GM20000 (cell line): ENCODE measurements at places on chromosomes 11 and 22.

DNA sequence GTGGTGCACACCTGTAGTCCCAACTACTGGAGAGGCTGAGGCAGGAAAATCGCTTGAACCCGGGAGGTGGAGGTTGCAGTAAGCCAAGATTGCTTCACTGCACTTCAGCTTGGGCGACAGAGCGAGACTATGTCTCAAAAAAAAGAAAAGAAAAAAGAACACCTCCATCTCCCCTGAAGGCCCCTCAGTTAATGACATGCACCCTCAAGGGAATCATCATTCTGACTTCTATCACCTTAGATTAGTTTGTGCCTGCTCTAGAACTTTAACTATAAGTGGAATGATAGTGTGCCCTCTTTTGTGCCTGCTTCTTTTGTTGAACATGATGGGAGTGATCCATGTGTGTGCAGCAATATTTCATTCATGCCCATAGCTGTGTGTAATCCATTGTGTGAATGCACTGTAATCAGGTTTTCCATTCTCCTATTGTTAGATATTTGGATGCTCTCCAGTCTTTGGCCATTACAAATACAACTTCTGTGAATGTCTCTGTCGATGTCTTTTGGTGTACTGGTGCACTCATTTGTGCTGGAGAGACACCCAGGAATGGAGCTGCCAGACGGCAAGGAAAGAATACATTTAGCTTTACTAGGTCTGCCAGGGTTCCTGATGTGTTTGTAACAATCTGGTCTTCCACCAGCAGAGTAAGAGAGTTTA, 883 bp upstream of the VPREB3 start:
- DNase-seq, result peak; percentile 4

DNA sequence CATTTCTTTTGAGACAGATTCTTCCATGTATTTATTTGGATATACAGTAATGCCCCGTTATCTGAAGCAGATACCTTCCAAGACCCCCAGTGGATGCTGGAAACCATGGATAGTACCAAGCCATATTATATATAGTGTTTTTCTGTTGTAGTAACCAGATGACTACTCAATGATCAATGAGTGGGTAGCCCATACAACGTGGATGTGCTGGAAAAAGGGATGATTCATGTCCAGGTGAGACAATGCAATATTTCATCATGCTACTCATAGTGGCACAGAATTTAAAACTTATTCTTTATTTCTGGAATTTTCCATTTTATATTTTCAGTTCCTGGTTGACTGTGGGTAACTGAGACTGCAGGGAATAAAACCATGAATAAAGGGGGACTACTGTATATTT, 427.5 kb downstream of the METTL15 start:
- no peak for DNase-seq

GRCh38 chr11:110028921-110029320, 64.3 kb upstream of the ZC3H12C start:
- no peak for DNase-seq

DNA sequence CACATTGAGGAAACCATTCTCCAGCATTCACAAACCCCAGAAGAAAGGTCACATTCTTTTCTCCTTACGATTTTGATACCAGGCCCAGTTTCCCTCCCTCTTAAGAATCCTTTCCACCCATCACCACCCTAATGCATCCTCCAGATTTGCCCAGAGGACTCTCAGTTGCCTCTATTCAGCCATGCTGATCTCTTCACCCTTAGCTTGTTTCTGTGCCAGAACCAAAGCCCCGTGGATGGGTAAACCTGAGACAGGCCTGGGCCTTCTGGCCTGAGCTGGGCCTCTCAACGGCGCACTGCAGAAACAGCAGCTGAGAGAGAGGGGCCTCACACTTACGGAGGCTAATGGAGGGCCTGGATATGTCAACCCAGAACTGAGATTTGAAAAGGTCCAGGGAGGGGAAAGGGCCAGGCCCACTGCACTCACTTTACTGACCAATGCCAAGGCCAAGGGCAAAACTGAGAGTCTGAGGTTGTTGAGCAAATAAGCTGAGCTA, 32.2 kb upstream of the OAF start:
- DNase-seq, result no peak

DNA sequence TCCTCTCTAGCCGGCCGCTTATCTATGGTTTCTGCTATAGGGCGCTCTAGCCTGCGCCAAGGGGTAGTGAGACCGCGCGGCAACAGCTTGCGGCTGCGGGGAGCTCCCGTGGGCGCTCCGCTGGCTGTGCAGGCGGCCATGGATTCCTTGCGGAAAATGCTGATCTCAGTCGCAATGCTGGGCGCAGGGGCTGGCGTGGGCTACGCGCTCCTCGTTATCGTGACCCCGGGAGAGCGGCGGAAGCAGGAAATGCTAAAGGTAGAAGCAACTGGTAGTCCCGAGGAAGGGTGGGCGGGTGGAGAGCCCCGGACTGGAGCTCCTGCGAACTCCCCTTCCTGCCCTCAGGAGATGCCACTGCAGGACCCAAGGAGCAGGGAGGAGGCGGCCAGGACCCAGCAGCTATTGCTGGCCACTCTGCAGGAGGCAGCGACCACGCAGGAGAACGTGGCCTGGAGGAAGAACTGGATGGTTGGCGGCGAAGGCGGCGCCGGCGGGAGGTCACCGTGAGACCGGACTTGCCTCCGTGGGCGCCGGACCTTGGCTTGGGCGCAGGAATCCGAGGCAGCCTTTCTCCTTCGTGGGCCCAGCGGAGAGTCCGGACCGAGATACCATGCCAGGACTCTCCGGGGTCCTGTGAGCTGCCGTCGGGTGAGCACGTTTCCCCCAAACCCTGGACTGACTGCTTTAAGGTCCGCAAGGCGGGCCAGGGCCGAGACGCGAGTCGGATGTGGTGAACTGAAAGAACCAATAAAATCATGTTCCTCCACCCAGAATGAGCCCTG, at the start of the genes LBHD1 and UQCC3:
Gene LBHD1, minus strand, starts transcription at position 660 of the 782 bp plus-strand sequence. CDS start 2,236 bp downstream, outside the sequence.
Gene UQCC3, plus strand, starts transcription at position 66 of the 782 bp plus-strand sequence. Its CDS starts 73 bp downstream, at position 139.
- peak; percentile 86 for DNase-seq

GRCh38 chr22:50260801-50261614, 475 bp downstream of the MAPK12 start:
- peak; percentile 83 for DNase-seq

DNA sequence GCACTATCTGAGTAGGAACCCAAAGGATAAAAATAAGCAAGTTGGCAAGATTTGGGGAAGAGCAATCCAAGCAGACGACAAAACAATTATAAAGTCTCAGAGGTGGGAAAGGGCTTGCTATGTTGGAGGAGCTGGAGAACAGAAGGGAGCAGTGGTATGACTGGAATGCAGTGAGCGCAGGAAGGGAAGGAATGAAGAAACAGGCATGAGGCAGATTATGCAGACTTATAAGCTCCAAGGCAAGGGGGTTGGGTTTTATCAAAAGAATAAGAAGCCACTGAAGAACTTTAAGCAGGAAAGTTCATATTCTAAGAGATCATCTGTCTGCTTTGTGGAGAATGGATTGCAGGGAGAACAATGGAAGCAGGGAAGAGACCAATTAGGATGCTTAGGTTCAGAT, 31.7 kb downstream of the PGM2L1 start:
- DNase-seq, result no peak

GRCh38 chr22:47433627-47434026, 671.2 kb downstream of the TBC1D22A start:
- no peak for DNase-seq

DNA sequence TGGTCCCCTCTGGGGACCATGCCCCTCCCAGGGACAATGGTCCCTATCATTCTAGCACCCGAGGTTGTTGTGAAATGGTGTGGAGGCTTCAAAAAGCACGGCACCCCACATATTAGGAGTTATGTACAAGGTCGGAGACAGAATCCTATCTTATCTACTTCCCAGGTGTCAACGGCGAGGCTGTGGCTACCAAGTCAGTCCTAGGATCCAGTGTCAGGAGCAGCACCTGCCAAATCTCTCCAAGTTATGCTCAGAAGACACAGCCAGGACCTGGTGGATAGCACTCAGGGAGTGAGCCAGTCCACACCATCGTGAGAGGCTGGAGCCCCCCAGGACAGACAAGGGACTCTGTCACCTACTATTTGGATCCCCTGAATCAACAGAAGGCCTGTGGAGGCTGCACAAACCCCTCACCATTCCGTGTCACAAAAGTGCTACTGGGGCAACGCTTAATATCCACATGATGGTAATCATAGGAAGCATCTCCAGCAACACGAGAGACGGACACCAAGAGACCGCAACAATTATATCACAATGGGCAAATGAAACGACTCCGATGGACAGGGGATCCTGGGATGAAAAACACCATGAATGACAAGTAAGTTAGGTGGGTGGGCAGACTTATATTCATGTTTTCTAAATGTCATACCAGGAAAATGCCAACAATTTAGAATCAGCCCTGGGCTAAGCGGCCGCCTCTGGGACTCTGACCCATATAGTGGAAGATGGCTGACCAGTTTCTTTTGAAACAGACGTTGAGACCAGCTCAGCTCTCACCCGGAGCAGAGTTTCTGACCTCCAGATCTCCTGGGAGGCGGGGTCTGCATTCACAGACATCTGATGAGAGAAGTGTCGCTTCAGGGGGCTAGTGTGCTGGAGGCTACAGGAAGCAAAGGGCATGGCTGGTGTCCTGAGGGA, 108.4 kb downstream of the MED15 start:
- DNase-seq, result no peak

DNA sequence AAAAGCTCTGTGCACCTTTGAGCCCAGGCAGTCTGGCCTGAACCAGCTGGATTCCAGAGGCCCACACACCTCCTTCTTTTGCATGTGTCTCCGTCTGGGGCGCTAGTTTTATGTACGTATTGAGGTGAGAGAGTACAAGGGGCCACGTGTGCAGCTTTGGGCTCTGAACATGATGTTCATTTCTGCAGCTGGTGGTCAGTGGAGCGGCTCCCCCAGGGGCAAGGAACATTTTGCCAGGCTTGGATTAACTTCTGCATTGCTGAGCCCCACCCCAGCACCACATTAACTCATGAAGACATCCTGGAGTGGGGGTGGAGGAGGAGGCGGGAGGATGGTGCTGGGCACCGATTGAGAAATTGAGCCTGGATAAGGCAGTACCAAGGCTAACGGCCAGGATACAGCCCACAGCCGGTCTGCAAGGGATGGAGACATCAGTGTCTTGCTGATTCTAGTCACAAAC, 13.8 kb downstream of the USP2 start:
- no peak for DNase-seq

DNA sequence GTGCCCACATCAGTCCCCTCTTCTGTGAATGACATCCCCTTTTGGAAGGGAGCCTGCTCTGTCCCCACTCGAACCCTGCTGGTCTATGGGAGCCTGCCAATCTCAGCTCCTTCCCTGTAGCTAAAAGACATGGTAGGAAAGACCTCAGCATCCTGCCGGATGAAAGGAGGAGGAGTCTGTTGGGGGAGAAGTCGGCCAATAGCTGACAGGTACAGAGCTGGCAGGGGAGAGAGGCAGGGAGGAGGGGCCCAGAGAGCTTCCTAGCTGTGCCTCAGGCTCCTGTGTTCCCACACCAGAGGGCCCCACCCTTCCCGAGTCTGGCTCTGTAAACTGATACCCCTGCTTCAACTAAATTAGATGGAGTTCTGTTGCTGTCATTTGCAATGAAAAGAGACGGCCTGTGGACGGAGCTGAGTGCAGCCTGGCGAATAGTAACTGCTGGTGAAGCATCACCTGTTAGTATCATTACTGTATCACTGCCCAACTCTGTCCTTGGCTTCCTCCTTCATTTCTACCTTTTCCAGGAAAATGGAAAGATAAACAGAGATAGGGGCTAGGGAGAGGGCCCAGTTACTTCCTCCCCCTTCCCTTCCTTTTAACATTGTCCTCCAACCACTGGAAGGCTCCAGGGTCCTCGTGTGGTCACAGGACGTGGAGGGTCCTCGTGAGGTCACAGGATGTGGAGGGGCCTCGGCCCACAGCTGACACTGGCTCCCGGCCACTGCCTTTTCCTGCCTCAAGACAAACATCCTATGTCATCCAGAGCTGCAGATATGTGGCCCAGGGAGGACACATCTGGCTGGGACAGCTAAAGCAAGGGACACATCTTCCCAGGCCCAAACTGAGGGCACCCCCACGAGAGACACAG, 15.1 kb downstream of the FXYD6 start:
- no peak for DNase-seq

DNA sequence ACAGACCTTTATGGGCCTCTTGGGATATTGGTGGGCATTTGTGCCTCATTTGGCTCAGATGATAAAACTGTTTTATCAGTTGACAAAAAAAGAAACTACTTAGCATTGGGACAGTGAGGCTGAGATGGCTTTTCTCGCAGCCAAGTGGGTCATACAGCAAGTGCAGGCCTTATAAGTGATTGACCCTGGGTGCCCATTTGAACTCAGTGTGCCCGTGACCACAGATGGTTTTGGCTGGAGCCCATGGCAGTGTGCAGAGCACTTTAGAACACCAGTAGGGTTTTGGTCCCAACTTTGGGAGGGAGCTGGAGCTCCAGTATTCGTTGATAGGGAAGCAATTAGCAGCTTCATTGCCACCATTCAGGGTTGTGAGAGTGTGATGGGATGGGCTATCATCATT, 404.5 kb upstream of the LARGE1 start:
- DNase-seq, result no peak

GRCh38 chr11:122756417-122756816, 81.9 kb upstream of the CRTAM start:
- peak; percentile 52 for DNase-seq

DNA sequence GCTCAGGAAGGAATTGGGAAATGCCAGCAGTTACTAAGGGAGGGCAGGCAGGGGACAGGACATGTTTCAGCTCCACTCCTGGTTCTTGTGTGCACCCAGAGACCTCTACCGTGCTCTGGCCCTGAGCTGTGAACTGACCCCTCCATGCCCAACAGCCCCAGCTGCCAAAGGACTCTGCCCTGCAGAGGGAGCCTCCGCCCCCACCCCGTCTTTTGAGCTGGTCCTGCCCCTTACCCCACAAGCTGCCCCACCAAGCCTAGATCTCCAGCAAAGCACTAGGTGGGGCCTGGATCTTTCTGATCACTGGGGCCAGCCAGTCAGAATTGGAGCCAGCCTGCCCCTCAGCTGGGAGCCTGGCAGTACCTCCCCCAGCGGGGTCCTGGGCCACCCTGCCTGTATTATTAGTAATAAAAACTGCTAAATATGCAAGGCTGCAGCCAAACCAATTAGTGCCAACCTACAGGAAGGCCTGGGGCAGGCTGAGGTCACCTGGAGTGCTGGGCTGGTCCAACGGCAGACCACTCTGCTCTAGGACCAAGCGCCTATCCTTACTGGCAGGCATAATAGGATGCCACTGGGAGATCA, 23.9 kb upstream of the DRICH1 start:
- DNase-seq, result no peak

DNA sequence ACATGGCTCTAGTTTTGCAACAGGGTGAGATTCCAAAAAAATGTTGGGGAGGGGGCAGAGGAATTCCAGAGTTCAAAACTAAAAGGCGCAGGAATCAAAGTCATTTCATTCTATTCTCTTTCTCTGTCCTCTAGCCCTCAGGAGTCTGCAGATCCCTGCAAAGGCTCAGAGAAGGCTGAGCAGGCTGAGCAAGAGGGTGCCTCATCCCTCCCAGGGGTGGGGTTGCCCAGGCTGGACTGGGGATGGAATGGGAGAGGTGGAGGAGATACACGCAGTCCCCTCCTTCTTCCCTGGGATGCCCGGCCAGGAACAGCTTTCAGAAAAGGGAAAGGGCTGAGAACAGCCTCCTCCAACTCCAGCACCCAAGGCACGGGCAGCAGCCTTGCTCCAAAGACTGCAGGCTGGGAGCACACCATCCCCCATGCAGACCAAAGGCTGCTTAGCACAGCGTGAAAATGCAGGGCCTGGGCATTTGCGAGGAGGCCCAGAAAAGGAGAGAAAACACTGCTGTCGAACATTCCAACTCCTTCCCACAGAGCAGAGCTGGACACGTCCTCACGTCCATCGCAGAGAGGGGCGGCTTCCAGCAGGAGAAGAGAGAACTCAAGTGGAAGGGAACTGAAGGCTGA, 51.8 kb downstream of the MN1 start:
- DNase-seq, result no peak

GRCh38 chr11:63906585-63906984, 10.4 kb downstream of the RCOR2 start:
- peak; percentile 70 for DNase-seq

- DNase-seq, result no peak
Observed at GRCh38 chr11:131908316-131908715, 537.9 kb downstream of the NTM start.
